Stimulated activated CD4-positive, alpha-beta T cell treated with anti-CD3 and anti-CD28 coated beads, Interleukin-1b, Interleukin-23, amount 100 ng/mL, for 1 hour (primary cell): ENCODE measurements at places on chromosomes 7 and 10.

- no peak for DNase-seq
Measured at GRCh38 chr10:113692271-113692670, 12.6 kb downstream of the CASP7 start.

GRCh38 chr7:91942312-91942711, 1.6 kb downstream of the AKAP9 start:
- no peak for DNase-seq

GRCh38 chr10:12594448-12594944, 245.1 kb downstream of the CAMK1D start:
- no peak for DNase-seq

GRCh38 chr7:31028006-31028405, 24.1 kb upstream of the ADCYAP1R1 start:
- DNase-seq: no peak

- DNase-seq: no peak
Measured at GRCh38 chr10:61023053-61023452, 79.1 kb upstream of the RHOBTB1 start.

GRCh38 chr10:93512565-93512964, 16.2 kb downstream of the CEP55 start:
- DNase-seq: no peak

DNA sequence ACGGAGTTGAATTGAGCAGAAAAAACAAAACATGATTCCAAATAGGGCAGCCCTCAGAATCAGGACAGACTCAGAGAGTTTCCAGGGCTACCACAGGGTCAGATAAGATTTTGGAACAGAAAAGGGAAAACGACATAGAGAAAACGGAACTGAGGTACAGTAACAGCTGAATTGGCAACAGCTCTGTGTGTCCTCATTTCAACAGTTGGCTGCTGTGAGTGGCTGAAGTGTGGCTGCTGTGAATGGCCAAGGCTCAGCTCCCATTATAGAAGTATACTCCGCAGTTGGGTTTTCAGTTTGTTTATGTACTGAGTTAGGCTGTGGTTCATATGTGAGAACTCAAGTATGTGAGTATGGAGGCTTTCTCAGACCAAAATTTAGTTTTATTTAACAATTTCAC, 32.0 kb downstream of the ANTXRL start:
- DNase-seq: no peak

DNA sequence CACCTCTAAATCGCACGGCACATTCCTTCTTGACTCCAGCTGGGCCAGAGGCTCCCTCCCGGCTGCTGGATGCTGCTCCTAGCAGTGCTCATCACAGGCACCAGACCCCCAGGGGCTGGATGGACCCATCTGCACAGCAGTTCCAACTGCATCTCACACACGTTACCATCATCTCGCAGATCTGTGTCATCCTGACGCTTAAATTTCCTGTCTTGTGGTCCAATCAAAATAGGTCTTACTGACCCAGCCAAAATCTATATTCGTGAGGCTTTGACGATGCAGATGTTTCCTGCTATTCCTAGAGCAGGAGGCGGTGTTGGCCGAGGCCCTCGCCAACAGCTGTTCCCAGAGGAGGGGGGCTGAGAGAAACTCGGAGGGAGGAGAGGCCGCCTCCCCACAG, 108.0 kb downstream of the MKI67 start:
- DNase-seq: no peak
